ENCODE measurements at places on chromosomes 16 and 17.

- DNase-seq, result no peak
Observed at GRCh38 chr16:86086471-86086870, 187.5 kb downstream of the IRF8 start.

GRCh38 chr17:48382989-48383388, 47.0 kb downstream of the SKAP1 start:
- DNase-seq, result no peak

- DNase-seq, result no peak
Observed at GRCh38 chr17:30222251-30222650, 13.2 kb downstream of the SLC6A4 start.

DNA sequence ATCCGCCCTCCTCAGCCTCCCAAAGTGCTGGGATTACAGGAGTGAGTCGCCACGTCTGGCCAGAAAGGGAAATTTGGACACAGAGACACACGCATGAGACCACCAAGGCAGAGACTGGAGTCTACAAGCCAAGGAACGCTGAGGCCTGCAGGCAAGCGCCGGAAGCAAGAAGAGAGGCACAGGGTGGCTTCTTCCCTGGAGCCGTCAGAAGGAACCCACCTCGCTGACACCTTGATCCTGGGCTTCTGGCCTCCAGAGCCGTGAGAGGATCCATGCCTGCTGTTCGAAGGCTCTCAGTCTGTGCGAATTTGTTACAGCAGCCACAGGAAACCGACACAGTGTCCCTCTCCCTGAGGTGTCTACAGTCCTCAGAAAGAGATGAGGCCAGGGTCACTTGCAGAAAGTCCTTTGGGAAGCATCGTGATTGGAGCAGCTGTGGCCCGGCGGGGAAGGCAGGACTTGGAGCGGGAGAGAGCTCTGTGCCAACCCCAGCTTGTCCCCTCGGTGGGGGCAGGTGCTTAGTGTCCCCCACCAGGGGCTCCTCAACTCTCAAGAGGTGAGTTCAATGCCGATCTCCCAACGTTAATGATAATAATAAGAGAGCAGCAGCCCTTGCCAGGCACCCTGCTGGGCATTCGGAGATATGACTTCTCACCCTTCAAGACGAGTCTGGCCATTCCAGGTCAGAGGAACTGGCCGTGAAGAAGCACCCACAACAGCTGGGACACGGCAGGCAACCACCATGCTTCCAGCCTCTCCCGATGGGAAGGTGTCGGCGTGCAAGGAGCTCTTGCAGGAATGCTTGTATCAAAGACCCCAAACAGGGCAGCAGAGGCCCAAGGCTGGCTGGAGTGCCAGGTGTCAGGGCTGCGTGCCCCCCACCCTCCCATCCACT, 68.4 kb upstream of the TNRC6C start:
- no peak for DNase-seq

- no peak for DNase-seq
Observed at GRCh38 chr16:27859020-27859419, 204.5 kb downstream of the GSG1L start.

DNA sequence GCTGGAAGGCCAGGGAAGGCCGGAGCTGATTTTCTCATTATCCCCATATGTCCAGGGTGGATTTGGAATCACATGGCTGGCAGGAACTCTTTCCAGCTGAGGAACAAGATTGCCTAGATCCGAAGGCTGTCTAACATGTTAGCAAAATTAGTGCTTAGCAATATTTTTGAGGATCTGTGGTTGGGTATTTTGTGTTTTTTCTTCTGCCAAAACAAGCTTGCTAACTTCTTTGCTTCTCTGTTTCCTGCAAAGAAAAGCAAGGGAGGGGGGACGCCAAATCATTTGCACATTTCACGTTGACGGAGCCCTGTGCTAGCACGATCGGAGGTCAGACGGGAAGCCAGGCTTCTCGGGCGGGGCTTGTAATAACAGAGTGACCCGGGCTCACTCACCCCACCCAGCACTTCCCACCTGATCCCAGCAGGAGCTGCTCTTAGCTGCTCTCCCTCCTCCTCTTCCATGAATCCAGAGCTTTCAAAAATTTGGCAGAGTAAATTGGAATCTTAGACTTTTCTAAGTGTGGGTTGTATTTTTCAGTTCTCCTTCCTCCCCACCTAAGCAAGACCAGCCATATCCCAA, 33.3 kb upstream of the FOXF1 start:
- DNase-seq, result no peak

DNA sequence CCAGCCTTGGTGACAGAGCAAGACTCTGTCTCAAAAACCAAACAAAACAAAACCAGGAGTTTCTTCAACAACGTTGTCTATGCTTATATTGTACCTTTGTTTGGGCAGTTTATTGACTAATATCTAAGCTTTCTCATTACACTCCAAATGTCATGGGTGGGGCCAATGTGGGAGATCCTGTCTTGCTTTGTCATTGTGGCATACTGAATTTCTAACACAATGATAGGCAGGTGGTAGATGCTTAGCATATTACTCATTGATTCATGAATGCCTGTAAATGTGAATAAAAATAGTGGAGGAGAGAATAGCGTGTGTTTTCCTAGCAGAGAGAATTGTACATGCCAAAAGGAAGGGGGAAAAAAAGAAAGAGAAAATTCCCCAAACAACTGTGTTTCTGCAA, 802.5 kb upstream of the EEF2KMT start:
- DNase-seq, result no peak

- DNase-seq, result no peak
Observed at GRCh38 chr16:66703406-66704215, 7.1 kb upstream of the CMTM4 start.

DNA sequence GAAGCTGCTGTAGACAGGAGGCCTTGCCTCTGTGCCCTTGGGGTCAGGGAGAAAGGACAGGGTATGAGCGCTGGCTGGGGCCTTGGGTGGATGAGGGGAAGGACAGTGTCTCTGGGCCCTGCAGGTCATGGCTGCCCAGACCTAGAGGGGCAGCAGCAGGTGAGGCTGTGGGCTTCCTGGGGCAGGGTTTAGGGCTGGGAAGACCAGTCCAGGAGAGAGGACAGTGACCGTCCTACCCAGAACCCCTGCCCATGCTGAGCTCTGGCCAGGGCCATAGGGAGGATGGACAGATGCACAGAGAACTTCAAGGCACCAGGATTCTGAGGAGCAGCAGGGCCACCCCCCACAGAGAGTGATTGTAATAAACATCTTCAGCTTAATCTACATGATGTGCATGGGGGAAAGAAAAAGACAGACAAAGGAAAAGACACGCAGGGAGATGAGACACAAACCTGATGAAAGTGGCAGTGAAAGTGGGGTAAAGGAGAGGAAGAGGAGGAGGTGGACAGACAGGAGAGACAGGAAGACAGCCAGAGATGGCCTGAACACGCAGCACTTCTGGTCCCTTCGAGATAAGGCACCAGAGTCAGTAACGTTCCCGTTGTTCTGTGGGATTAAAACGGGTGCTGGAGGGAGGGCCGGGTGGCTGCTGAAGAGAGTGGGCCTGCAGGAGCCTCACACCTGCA, 17.5 kb downstream of the FLOT2 start:
- DNase-seq, result no peak

DNA sequence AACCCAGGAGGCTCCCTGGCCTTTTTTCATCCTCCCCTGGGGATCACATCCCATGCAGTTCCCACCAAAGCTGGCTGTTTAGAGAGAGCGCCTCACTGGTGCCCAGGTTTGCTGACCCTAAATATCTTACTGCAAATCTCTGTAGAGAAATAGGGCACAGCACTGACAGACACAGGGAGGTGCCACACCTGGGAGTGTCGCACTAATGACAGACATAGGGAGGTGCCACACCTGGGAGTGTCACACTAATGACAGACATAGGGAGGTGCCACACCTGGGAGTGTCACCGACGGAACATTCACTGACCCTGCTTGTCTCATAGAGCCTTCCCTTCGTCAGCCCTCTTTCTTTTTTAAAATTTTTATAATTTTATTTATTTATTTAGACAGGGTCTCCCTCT, 25.6 kb downstream of the UNK start:
- DNase-seq, result no peak

DNA sequence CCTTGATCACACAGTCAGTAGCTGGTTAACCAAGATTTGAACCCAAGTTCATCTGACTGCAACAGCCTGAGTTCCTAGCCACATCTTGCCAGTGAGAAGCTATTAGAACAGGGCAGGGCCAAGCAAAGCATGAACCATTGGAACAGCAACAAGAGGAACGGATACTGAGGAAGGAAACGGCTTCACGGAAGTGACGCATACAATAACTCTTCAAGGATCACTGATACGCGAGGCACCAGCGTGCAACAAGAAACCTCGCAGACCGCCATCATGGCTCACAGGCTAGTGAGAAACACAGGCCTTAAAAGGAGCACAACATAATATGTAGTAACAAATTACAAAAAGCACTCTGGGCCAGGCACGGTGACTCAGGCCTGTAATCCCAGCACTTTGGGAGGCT, 114.9 kb downstream of the CDYL2 start:
- no peak for DNase-seq

- no peak for DNase-seq
Observed at GRCh38 chr17:13759518-13760335, 158.0 kb upstream of the HS3ST3A1 start.

GRCh38 chr17:4475463-4475862, 23.2 kb upstream of the SPNS2 start:
- DNase-seq, result no peak

DNA sequence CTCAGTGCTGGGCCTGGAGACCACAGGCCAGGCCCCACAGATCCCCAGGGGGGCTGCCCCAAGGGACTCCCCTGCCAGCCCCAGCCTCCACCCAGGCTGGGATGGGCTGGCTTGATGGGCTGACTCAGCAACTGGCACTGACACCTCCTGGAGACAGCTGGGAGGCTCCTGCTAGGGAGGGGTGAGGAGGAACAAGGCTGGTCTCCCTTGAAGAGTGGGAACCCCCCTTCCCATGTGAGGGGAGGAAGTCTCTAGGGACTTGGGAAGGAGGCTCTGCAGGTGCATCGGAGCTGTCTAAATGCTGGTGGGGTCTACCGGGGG, 10.4 kb downstream of the NHERF1 start:
- peak; percentile 75 for DNase-seq

DNA sequence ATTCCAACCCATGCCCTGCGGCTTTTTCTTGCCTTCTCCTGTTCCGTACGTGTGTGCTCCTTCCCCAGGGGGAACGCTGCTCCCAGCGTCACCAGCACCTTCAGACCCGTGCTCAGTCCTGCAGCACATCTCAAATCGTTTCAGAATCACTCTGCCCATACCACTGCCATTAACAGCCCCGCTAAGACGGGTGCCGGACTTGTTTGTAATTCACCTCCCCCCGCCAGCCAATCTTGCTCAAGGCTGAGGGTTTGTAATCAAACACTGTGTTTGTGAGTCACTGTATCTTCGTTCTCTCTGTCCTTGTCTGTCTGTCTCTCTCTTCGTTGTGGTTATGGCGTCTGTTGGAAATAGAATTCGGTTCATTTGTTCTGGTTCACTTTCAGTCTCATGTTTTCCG, 17.3 kb downstream of the CARD14 start:
- DNase-seq, result no peak

DNA sequence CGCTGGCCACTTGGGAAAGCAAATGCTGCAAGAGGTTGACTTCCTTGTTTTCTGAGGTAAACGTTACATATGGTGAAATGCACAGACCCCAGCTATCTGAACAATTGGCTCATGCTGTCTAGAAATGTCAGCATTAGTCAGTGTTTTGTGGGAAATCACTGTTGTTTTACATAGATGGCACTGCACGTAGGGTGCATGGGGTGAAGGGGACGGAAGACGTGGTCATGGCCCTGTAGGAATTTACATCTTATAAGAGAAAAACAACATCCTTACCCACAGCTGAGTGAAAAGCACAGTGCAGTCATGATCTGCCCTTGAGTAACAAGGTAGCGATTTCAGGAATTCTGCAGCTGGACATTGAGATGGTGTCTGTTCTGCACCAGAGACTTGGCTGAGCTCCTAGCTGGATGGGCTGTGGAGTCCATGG, 15.2 kb downstream of the RPTOR start:
- peak; percentile 88 for DNase-seq

GRCh38 chr16:71217506-71217905, 13.0 kb downstream of the HYDIN start:
- no peak for DNase-seq

DNA sequence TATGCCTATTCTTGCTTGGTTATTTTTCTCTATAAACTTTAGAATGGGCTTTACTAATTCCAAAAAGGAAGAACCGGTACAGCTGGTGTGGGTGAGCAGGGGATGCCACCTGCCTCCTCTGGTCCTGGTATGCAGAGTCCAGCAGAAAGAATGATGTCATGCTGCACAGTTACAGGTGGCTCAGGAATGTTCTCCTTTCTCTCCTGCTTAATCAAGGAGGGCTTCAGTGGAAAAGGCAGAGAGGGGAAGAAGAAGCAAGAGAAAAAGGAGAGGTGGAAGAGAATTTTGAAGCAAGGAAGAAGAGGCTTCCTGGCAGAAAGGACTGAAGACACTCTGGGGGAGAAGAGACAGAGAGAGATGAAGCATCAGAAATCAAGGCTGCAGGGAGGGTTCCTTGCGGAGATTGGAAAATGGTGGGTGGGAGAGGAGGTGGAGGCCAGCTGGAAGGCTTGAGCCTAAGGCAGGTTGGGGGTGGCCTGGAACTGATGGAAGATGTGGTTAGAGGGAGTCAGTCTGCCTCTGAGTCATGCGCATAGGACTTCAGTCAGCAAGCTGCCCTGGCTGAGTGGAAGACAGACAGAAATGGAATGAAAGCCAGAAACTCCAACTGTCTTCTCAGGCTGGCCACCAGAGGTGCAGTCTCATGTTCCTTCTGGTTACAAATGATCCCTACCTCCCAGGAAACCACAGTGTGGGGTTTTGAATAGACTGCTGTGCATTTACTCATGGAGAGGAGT, 64.6 kb upstream of the CRHR1 start:
- peak; percentile 74 for DNase-seq

DNA sequence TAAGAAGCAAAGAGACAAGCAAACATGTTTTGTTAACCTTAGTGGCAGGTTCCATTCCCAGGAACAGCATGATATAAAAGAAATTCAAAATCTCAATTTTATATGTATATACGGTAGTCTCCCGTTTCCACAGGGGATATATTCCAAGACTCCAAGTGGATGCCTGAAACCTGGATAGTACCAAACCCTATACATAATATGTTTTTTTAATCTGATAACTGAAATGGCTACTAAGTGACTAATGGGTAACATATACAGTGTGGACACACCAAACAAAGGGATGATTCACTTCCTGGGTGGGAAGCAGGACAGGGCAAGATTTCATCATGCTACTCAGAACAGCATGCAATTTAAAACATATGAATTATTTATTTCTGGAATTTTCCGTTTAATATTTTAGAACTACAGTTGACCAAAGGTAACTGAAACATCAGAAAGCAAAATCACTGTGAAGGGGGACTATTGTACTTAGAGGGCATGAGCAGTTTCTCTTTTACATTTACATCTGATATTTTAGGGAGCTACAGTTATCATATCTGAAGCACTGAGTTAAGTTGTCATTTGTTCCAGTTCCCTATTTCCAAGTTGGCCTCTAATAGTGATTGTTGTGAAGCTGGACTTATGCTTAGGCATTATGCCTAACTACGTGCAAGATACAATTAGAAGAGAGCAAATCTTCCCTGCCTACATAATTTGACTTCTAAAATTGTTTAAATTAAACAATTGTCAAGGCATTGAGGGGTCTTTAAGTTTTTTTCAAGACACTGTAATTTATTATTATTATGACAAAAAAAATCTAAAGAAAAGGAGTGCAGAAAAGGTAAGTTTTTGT, 34.1 kb upstream of the ABCA6 start:
- peak; percentile 12 for DNase-seq

- DNase-seq, result no peak
Observed at GRCh38 chr17:49193513-49194296, 16.7 kb downstream of the GNGT2 start.
